GM10248 (cell line): ENCODE measurements at places on chromosomes 5 and 9.

DNA sequence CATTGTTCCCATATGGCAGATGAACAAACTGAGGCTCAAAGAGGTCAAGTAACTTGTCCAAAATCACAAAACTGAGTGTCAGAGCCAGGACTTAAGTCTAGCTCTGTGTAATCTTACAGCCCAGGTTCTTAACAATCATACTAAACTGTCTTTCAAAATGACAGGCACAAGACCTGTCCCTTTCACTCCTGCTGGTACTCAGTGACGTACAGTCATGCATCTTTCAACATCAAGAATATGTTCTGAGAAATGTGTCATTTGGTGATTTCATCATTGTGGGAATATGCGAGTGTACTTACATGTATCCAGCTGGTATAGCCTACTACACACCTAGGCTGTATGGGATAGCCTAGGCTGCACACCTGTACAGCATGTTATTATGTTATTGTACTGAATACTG lies 646.8 kb upstream of the WWC1 start:
- no peak for DNase-seq

- DNase-seq, result no peak
Measured at GRCh38 chr5:180639741-180640610, 9.4 kb downstream of the FLT4 start.

- DNase-seq, result peak; percentile 22
Measured at GRCh38 chr5:96146675-96147074, 185.0 kb upstream of the ELL2 start.

DNA sequence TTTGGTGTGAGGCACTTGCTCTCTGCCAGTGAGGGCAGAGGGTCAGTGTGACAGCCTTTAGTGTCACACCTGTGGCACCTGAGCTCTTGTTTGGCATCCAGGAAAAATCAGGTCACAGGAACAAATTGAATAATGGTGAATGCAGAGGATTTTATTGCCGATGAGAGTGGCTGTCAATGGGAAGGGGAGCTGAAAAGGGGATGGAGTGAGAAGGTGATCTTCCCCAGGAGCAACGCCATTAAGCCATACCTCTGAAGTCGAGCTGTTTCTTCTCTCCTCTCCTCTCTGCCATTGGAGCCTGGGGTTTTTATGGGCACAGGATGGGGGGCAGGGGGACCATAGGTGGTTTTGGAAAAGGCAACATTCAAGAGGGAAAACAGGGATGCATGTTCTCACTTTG lies 2.4 kb upstream of the HSD17B4 start:
- no peak for DNase-seq

DNA sequence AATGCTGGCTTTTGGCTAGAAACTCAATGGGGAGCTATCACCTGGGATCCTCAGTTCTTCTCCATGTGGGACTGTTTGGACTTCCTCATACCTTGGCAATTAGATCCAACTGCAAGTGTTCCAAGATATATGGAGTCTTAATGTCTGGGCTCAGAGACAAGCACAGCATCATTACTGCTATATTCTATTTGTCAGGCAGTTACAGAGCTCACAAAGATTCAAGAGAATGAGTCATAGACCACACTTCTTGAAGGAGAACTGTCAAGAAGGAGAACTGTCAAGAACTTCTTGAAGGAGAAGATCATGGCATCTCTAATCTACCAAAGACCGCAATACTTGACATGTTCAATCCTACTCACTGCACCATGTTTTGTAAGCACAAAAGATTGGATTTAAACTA lies 106.8 kb upstream of the NREP start:
- no peak for DNase-seq

- no peak for DNase-seq
Measured at GRCh38 chr9:90772386-90772785, 29.2 kb upstream of the SYK start.

DNA sequence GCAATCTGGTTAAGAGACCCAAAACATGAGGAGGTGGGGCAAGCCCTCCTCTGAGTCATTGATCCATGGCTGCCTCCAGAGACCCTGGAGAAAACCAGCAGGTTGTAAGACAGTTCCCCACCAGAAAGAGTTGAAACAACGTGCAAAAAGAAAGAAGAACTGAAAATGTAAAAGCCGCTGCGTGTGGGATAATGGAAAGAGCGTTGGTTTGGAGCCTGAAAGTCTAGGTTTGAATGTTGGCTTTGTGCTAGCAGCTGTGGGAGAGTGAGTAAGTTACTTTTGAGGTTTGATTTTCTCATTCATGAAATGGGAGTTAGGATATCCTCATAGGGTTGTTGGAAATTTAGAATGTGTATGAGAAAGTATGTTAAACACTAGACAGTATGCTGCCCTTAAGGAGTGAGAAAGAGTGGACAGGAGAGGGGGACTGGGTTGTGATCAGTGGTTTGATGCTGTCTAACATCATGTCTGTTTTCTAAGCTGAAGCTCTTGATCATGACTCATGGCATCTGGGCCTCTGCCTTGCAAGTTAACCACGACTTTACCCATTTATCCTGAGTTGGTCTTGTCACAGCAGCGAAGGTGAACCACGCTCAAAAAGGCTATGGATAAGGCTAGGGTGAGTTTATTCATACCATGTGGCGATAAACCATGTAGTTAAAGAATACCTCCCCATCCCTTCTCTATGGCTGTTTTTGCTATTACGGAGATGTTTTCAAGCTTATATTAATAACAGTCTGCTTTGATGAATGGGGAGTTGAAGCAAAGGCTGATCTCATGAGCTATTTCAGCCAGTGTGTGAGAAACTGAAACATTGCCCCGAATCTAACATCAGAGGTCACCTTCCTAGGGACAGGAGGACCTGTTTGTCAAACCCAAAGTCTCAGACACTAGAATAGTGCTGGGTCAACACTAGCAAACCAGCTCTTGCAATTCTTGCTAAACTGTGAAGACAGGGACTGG lies 41.3 kb downstream of the ZNF366 start:
- DNase-seq, result peak; percentile 57

DNA sequence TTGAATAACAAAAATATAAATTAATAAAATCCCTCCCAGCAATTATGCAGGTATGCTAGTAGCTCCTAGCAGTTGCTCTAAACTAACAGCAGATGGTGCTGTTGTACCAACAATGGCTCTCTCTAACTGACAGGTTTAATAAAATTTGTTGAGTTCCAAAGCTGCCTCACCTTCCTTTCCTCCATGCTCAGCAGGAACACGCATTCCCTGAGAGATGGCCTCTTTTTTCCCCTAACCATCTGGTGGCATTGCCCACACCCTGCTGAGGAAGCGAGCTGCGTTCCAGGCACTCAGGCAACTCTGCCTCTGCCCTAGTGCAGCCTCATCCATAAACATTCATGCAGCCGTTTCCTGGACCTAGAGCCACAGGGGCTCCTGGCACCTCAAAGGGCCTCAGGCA lies 106.2 kb downstream of the KLHL3 start:
- peak; percentile 82 for DNase-seq

GRCh38 chr5:168159425-168159824 lies 132.0 kb upstream of the WWC1 start:
- DNase-seq, result peak; percentile 34

DNA sequence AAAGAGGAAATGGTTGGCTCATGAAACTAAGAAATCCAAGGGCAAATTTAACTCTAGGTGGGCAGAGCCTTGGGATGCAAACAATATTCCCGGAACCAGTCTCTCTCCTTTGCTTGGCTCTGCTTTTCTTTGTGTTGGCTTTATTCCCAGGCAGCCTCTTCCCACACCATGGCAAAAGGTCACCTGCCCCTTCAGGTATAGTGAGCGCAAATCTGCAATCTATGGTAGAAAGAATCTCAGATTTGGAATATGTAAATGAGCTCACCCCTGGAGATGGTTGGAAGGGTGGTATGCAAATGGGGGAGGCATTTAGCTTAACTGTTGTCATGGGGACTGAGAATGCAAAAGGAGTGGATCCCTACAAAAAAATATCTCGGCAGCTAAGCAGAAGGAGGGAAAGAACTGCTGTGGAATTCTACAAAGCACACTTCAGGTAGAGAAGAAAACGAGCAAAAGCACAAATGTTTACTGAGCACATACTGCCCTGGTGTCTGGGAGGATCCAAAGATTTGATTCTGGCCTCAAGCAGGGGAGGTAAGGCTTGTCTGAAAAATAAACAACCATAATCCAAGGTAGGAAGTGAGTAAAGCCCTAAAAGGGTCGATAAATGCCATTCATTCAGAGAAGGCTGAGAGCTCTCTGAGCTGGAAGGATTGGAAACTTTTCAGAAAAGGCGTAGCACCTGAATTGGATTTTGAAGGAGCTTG lies 139.7 kb downstream of the TLE1 start:
- no peak for DNase-seq

GRCh38 chr5:5593391-5593790 lies 170.9 kb downstream of the ICE1 start:
- no peak for DNase-seq

DNA sequence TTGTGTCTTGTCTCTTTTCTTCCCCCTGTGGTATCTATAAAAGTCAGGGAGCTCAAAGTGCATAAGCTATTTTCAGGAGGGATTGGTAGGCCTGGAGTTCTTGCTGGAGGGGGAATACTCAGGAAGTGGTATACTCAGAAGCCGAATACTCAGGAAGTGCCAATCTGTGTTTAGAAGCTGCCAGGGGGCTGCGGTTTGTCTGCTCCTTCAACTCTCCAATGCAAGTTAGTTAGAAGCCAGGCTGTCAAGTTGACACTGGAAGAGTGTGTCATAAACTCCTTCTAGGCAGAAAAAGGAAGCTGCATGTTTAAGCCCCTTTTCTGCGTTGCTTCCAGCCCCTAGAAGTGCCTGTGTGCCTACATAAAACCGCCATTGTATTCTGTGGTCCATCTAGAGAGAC lies 366.5 kb downstream of the TAF11L14 start:
- DNase-seq, result no peak

DNA sequence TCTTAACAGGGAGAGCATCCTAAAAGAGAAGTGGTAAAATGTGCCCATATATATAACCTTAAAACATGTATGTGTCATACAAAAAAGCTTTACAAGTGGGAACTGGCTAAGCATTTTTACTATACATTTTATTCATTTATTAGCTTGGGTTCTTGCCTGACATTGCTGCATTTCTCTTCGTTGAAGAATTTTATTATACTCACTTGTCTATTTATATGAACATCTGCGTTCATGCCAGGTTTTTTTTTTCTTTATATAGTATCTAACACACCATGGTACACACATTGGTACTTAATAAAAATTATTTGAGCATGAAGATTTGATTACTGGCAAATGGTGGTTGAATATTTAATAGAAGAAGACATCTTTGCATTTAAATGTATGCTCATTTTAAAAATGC lies 492.3 kb downstream of the SPATA31D1 start:
- no peak for DNase-seq

DNA sequence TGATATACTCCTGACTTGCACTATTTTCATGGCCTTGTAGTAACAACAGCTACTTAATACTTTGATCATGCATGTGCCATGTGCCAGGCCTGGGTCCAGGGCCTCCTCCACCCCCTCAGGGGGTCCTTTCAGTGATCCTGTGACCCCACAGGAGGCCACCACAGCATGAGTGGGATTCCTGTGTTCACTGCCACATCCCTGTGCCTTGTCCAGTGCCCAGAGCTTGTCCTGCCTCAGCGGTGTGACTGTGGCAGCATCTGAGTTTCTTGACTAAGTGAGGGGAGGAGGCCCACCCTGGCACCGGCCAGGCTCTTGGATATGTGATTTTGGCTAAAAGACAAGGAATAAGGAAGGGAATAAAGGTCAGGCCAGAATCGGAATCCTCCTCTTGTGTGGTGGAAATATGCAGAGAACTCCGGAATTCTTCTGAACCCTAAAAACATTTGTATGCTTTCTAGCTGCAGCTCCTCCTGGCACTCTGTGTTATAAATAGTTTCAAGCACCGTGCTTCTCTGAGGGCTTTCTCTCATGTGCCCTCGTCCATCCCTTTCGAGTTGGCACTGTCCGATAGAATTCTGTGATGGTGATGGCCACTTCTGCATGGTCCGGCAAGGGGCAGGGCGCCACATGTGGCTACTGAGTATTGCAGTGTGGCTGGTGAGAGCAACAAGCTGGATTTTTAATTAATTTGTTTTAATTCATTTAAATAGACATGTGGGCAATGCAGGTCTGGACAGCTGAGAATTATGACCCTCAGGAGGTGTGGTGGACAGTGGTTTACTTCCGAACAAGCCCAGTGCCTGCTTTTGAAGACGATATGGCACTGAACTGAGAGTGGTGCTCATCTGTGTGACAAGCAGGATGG lies 31.8 kb downstream of the TENT4A start:
- DNase-seq, result no peak

- DNase-seq, result no peak
Measured at GRCh38 chr9:5015934-5016333, 30.9 kb downstream of the JAK2 start.

GRCh38 chr5:95916687-95917085 lies 45.0 kb downstream of the ELL2 start:
- DNase-seq, result no peak

DNA sequence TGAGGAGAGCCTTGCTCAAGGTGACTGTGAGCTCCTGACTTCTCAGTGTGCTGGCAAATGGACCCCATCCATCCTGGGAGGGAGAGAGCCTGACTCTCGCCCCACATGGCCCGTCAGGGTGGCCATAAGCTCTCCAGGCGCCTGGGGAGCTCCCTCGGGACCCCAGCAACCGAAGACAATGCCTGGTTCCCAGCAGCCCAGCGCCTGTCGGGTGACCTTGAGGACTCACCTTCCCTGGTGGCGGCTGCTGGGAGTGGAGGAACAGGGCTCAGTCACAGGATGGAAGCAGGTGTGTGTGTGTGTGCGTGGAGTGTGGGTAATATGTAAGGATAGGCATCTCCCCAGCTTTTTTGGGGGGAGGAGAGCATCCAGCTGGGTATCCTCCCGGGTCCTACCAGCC lies 190.3 kb downstream of the MELK start:
- DNase-seq, result no peak

DNA sequence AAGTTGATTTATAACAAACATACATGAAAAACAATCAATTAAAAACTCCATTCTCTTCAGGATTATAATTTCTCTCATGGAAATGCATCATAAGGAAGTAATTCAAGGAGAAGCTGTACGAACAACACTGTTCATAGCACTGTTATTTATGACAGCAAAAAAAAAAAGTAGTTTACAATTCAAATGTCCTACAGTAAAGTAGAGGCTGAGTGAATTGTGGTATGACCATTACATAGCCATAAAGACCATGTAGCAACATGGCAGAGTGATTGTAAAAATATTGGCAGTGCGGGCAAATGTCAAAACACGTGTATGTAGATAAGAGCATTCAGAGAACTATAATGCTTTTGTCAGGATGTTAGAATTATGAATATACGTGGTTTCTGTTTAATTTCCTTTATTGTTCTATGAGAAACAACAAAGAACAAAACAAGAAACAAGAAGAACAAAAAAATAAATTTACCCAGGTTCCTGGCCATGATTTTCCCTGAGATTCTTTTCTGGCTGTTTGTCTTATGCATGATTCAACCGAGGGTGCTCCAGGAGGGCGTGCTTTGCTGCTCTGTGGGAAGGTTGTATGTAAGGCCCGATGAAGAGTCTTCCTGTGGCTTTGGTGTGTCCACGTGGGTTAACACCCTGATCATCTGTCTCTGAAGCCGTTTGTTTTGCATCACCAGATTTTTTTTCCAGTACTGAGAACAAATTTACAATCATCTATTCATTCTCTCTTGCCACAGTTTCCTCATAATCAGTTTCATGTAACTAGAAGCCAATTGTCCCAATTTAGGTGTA lies 28.8 kb downstream of the GCNT4 start:
- no peak for DNase-seq
